ENCODE measurements at places on chromosomes 13 and 19. TPM values are rescaled to one million over a fixed set of nuclear protein-coding genes. Genes with fewer than 3 reads are reported as not detected.

- no peak for DNase-seq
- H3K36me3 ChIP-seq = no peaks in the 10 kb centered on the region
- H3K27ac ChIP-seq = no peak overlapping the region
- H3K4me3 ChIP-seq = no peak overlapping the region
- no peaks in the 10 kb centered on the region for H3K27me3 ChIP-seq
- no peaks in the 10 kb centered on the region for H3K4me1 ChIP-seq
Observed at GRCh38 chr13:49802426-49802825, 9.9 kb upstream of the KPNA3 start.

Gene ZNF132
- 0.24 TPM for total RNA-seq

Gene KLK15
- total RNA-seq = not detected

GRCh38 chr13:92821324-92821723 is 405.3 kb upstream of the GPC6 start:
- H3K27me3 ChIP-seq = no peaks in the 10 kb centered on the region
- peaks cover 2% of the 10 kb centered on the region for H3K4me1 ChIP-seq
- H3K4me3 ChIP-seq = no peak overlapping the region
- H3K36me3 ChIP-seq = no peaks in the 10 kb centered on the region
- H3K27ac ChIP-seq = no peak overlapping the region
- DNase-seq = no peak

Gene OR7E24
- not detected for total RNA-seq

Gene ZNF610
- total RNA-seq = 6.4 TPM

DNA sequence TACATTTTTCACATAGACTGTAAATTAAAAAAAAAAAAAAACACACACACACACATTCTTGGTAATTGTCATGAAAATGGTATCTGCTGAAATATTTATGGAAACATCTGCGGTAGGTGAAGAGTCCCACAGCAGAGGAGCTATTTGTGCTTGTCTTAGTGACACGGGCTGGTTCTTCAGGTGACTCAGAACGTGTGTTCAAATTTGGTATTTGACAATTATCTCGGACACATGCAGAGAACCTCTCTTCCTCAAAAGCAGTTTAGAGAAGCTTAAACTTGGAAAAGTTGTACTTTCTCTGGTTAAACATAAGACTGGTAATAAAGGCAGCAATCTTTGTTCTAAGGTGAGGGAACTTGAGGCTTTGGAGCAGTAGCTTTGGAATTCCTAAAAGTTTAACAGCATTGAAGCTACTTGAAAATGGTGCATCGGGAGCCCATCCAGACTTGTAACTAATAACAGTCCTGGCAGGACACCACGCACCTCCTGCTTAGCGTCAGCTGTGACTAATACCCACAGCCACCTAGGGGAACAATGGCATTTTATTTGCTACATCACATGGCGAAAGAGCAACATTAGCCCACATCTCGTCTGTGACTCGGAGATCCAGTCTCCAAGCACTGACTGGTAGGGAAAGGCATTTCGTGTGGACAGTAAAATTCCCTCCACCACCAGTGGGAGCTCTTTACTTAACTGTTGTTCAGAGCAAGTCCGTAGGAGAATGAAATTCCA is 1505.1 kb upstream of the SLC10A2 start:
- peaks cover 2% of the 10 kb centered on the region for H3K4me1 ChIP-seq
- H3K27ac ChIP-seq = no peak overlapping the region
- peak; percentile 75 for DNase-seq
- H3K27me3 ChIP-seq = no peaks in the 10 kb centered on the region
- no peak overlapping the region for H3K4me3 ChIP-seq
- H3K36me3 ChIP-seq = no peaks in the 10 kb centered on the region

Gene RASGRP4
- total RNA-seq = 0.39 TPM
